Stimulated activated CD8-positive, alpha-beta memory T cell treated with anti-CD3 and anti-CD28 coated beads, Interleukin-15, amount 100 ng/mL, for 48 hours (primary cell): ENCODE measurements at places on chromosomes 2 and 18.

- no peak for DNase-seq
These were observed 41.1 kb downstream of the FAM124B start for GRCh38 chr2:224360801-224361251.

DNA sequence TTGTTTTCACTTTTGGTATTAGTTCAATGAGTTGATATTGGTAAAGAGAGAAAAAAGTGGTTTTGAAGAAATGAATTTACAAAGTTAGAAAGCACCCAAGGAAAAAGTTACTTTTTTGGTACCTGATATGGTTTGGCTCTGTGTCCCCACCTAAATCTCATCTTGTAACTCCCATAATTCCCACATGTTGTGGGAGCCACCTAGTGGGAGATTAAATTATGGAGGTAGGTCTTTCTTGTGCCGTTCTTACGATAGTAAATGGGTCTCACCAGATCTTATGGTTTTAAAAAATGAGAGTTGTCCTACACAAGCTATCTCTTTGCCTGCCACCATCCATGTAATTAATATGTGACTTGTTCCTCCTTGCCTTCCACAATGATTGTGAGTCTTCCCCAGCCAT, 965.6 kb upstream of the NRXN1 start:
- DNase-seq, result no peak

DNA sequence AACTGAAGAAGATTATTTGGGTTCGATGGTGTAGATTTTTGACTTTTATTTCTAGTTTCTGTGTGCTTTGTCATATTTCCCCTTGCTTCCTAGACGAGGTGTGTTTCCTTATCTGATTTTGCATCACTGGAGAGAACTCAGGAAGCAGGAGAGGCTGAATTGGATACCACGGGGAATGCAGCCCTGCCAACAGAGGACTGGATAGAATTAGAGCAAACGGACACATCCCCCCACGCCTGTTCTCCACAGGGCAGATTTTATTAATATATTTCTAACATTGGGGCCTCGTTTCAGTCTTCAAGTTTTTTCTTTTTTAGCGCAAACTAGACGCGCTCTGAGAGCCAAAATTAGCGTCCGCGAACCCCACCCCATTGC, 678 bp upstream of the VAPA start:
- no peak for DNase-seq

DNA sequence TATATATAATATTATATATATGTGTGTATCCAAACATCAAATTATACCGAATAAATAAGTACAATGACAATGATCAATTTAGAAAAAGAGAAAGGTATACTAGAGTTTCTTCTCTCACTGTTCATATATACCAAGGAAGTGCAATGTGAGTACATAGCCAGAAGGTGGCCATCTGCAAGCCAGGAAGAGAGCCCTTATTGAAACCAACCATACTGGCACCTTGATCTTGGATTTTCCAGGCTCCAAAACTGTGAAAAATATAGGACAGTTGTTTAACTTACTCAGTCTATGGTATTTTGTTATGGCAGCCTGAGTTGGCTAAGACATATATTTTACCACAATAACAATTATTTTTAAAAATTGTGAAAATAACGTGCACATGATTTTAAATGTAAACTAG, 1490.2 kb upstream of the SLC39A10 start:
- DNase-seq, result no peak

DNA sequence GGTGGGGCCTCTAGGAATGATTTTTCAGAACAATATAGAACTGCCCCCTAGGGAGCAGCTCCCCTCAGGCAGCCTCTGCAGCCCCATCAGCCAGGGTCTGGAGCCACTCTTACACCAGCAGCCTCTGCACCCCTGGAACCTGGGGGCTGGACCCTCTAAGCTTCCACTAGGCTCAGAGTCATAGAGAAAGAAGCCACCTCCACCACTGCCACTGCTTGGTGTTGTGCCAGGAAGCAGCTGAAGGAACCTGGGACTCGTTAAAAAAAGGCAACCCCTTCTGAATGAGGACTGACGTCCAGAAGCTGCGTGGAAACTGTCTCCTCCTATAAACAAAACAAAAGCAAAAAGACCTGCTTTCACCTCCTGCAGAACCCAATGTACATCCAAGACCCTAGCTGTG, 98.1 kb upstream of the HS6ST1 start:
- no peak for DNase-seq

GRCh38 chr2:237894396-237894979, 35.1 kb downstream of the RAMP1 start:
- DNase-seq, result no peak

DNA sequence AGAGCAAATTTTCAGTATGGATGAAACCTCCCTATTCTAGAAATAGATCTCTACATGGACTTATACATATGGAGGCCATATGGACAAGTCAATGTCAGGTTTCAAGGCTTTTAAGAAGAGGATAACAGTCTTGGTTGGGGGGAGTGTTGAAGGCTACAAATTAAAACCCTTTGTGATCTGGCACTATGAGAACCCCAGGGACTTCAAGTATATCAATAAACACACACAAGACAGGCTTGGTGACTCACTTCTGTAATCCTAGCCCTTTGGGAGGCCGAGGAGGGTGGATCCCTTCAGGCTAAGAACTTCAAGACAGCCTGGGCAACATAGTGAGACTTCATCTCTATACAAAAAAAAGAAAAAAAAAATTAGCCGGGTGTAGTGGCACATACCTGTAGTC, 127.2 kb upstream of the SP5 start:
- DNase-seq, result no peak

GRCh38 chr18:54515149-54515548, 75.9 kb upstream of the DYNAP start:
- no peak for DNase-seq

DNA sequence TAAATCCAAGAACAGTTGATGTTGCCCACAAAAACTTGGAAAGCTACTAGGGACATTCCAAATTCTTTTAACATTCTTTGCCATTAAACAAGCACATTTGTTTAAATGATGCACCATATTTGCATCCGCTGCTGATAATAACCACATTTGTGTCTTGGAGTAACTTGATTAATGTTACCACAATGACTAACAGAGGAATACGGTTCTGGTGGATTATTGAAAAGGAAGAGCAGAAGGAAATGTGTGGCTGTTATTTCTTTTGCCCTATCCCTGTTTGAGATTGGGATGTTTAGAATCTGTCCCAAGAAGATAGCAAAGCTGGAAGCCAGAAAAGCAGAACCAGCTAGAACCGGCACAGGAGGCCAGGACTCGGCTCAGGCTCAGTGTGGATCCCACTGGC, 39.2 kb upstream of the RASGRP3 start:
- no peak for DNase-seq

DNA sequence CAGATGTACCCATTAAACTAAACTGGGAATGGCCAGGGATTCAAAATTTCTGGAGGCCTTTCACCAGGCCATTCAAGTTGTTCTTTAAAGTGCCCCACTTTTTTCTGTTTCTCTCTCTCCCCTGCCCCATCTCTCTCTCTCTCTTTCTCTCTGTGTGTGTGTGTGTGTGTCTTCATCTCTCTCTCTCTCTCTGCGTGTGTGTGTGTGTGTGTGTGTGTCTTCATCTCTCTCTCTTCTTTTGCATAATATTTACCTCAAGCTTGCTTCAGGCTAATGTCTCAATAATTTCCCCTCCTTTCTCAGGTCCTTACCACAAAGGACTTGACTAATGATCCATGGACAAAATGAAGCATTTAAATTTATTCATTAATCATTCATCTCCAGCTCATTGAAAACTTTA, 164.2 kb upstream of the KLHL14 start:
- no peak for DNase-seq

DNA sequence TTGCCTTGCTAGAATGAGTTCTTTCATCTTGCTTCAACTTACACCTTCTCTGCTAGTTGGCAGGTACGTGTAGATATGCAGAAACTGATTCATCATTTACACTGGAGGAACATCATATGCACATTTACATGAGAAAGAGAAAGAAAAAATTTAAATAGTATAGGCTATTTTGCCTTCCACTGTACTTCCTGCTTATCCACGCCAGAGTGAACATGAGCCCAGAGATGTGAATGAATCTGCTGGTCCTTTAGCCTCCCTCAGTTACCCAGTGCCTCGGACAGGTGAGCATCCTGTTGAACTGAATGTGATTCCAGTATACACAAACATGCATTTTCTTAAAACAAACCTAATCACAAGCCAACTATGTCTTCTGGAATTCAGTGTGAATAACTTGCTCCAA, 83.6 kb downstream of the SESTD1 start:
- no peak for DNase-seq

DNA sequence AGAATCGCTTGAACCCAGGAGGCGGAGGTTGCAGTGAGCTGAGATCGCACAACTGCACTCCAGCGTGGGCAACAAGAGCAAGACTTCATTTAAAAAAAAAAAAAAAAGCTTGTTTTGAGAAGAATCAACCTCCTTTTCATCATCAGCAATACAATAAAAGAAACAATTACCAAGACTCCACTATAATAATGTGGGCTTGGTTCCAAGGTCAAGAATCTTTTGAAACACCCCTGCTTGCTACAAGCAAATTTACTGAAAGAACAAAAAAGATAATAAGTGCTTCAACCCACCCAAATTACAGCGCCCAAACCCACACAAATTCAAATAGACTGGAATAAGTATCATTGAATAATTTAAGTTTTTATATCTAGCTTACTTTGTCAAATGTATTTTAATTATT, 33.6 kb upstream of the MAPRE3 start:
- no peak for DNase-seq

- no peak for DNase-seq
These were observed 74.8 kb upstream of the TNP1 start for GRCh38 chr2:216934623-216935022.

- no peak for DNase-seq
These were observed 235.1 kb downstream of the SEPTIN10 start for GRCh38 chr2:109378682-109379081.

DNA sequence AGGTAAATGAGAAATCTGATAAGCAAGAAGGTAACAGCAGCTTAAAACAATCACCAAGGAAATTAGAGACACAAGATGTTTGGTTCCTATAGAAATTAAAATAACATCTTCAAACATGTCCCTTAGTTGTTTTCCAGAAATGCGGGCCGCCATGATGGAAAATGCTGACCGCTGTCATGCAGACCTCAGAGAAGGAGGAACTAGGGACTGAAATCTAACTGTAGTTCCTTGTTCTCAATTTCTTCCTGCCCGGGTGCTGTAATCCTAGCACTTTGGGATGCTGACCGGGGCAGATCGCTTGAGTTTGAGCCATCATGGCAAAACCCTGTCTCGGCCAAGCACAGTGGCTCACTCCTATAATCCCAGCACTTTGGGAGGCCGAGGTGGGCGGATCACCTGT, 51.1 kb downstream of the TEX51 start:
- DNase-seq, result no peak

DNA sequence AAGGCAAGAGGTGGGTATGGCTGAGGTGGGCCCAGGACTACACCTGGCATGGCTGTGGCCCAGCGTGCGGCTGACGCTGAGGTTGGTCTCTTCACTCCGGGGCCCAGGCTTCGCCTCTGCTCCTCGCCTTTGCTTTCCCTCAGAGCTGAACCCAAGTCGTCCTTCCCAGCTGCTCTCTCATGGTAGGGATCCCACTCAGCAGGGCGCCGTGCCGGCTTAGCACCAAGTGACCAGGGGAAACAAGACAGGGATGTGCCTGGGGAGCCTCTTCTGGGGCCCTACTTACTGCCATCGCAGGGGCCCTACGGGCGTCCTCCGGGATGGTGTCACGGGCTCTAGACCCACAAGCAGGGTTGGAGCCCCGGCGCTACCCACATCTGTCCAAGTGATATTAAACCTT, 138.1 kb upstream of the ALKAL2 start:
- DNase-seq, result no peak

DNA sequence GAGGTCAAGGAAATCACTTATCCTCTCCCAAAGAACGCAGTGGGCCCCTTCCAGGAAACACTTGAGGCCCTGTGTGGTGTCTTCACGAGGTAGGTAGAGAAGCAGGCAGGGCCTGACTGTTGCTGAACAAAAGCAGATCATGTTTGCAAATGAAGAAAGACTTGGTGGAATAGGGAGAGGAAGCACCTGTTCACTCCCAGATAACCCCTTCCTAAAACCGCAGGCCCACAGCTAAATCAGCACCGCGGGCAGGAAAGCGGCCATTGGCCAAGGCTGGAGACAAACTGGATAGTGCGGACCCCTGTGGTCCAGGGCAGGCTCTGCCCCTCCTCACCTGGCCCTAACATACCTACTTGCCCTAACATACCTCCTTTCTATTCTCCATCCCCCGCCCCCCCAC, 64.9 kb upstream of the KLHL29 start:
- no peak for DNase-seq

GRCh38 chr18:33839452-33840211, 261.6 kb downstream of the ASXL3 start:
- no peak for DNase-seq

GRCh38 chr2:198376677-198377076, 572.3 kb downstream of the PLCL1 start:
- DNase-seq, result no peak

DNA sequence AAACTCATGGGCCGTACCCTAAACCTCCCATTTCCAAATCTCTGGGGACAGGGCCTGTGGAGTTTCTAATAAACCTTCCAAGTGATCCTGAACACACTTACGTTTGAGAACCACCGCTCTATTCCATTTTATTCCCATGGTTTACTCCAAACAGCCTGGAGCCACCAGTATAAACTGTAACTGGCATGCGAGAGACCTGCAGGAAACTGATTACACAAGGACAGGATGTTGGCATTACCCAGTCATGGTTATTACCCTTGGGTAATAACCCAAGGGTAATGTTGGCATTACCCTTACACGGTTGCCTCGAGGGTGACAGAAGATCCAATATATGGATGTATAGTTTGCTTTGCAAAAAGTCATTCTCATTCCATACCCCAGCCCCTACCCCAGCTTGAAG, 37.0 kb upstream of the YPEL5 start:
- no peak for DNase-seq

DNA sequence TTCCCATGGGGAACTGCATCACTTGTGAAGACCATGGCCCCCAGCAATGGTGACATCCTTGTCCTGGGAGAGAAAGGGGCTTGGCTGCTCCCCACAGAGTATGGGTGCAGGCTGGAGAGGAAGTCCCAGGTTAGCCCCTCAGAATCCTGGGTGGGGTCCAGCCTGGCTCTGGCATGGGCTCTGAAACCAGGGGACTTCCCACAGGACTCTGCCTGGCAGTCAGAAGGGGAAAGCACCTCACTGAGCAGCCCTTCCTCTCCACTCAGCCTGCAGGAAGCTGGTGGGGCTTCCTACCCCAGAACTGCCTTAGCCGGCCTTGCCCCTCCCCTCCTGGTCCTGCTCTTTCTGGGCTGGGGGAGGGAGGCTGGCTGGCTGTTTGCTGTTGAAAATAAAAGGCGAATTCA, 3.7 kb downstream of the NEURL3 start:
- no peak for DNase-seq
